ENCODE measurements at places on chromosomes 2 and 18.

DNA sequence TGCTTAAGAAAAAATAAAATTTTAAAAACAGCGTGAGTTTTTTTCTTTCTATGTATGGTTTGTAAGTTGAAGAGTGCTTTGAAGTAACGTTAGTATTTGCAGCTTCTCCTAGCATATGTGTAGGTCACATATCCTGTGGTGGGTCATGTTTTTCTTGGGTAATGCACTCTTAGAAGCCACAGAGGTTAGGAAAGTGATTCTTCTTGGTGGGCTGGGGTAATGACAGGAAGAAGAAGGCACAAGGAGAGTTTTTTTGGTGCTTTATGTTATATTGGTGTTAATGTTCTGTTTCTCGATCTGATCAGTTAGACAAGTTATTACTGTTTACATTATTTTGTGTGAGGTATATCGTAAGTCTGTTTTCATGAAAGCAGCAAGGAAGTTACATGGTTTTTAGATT, 109.0 kb downstream of the ICA1L start:
- DNase-seq, result no peak

DNA sequence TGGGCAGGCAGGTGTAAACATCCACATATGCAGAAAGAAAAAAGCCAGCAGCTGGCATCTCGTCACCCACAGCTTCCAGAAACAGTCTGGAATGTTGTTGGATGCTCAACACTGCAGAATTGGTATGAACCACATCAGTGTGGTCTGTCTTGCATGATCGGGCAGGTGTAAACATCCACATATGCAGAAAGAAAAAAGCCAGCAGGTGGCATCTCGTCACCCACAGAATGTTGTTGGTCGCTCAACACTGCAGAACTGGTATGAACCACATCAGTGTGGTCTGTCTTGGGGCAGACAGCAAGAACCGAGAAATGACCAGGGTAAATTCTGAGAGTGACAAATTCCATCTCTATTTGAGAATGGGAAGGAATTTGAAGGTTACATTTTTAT, 39.6 kb downstream of the DOCK10 start:
- DNase-seq, result no peak

- no peak for DNase-seq
These were observed 25.1 kb downstream of the ANO7 start for GRCh38 chr2:241213567-241213966.

GRCh38 chr2:56170504-56170903, 13.3 kb upstream of the CCDC85A start:
- no peak for DNase-seq

- DNase-seq, result no peak
These were observed 47.7 kb downstream of the TTC21B start for GRCh38 chr2:165905854-165906253.

- DNase-seq, result no peak
These were observed 27.1 kb upstream of the RHOB start for GRCh38 chr2:20419752-20420151.

GRCh38 chr2:209790066-209790728, 18.6 kb downstream of the UNC80 start:
- DNase-seq, result no peak

DNA sequence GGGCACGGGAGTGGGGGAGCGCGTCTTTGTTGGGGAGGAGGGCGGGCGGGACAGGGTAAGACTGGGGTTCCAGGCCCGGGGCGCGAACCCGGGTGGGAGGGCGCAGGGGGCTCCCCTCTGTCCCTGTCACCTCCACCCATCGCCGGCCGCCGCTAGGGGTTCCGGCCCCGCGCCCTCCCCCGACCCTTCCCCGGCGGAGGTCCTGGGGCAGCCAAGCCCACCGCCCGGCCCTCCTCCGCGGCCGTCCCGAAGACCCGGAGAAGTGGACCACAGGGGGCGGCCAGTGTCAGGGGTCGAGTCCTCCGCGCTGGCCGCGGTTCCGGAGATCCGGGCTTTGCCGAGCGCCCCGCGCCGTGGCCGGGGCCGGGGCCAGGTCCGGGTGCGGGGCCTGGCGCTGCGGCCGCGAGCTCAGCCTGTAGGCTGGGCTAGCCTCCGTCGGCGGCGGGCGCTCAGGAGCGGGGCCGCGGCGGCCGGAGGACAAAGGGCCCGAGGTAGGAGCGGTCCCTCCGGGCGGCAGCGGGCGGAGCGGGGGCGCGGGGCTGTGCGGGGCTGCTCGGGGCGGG, 16.6 kb upstream of the E2F6 start:
- DNase-seq, result peak; percentile 92

- DNase-seq, result peak; percentile 80
These were observed 269.2 kb downstream of the NYAP2 start for GRCh38 chr2:225668606-225669266.

GRCh38 chr2:72126186-72127100, 21.2 kb downstream of the CYP26B1 start:
- DNase-seq, result no peak

DNA sequence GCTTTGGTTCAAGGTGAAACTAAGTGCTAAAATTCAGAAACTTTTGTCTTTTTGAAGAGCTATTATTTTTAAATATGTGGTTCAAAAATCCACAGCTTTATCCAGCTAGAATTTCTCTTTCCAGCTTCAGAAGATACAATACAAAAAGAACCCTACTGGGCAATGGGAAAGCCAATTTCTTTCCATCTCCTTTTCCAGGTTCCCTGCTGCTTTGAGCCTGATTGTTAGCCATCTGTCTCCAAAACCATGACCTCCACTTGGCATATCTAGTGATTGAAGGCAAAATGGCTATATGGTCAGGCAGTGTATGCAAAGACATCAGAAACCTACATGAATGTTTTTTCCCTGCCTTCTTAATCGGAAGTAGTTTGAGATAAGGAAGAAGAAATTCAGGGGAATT, 134.1 kb downstream of the KCNH7 start:
- no peak for DNase-seq

- no peak for DNase-seq
These were observed 89.5 kb upstream of the ZNF519 start for GRCh38 chr18:14221689-14222088.

DNA sequence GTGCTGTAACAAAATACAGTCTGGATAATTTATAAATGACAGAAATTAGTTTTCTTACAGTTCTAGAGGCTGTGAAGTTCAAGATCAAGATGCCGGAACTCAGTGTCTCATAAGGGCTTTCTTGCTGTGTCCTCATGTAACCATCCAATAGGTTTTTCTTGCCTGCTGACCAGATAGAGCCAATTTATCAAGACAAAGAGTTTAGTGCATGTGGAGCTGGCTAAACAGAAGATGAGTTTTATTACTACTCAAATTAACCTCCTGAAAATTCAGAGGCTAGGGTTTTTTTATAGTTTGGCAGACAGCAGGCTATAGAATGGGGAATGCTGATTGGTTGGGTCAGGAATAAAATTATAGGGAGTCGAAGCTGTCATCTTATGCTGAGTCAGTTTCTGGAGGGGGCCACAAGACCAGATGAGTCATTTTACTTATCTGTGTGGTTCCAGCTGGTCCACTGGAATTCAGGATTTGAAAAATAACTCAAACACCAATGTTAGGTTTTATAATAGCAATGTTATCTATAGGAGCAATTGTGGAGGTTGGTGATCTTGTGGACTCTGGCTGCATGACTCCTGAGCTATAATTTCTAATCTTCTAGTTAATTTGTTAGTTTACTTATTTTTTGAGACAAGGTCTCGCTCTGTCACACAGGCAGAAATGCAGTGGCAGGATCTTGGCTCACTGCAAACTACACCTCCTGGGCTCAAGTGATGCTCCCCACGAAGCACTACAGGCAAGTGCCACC, 3.2 kb upstream of the PDK1 start:
- no peak for DNase-seq

GRCh38 chr18:3819961-3820360, 370.0 kb downstream of the TGIF1 start:
- DNase-seq, result no peak

GRCh38 chr2:239667431-239667985, 266.7 kb upstream of the HDAC4 start:
- DNase-seq, result no peak

- DNase-seq, result no peak
These were observed 15.9 kb downstream of the TWIST2 start for GRCh38 chr2:238863749-238864206.

- no peak for DNase-seq
These were observed 451.2 kb downstream of the CNTNAP5 start for GRCh38 chr2:124476291-124476690.

DNA sequence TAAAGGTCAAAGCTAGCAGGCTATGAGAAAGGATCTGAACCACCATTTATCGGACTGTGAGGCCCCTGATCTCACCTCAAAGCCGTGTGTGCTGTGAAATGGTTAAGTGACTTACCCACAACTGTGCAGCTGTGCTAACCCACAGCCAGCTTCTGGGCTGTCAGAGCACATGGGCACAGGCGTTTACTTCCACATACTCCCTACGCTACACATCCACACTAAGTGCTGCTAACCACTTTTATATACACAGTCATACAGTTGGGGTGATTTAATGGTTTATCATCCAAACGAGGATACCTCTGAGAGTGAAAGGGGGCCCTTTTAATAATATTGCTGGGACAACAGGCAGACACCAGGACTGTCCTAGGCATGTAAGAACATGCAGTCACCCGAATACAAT, 37.3 kb downstream of the CYRIA start:
- no peak for DNase-seq

DNA sequence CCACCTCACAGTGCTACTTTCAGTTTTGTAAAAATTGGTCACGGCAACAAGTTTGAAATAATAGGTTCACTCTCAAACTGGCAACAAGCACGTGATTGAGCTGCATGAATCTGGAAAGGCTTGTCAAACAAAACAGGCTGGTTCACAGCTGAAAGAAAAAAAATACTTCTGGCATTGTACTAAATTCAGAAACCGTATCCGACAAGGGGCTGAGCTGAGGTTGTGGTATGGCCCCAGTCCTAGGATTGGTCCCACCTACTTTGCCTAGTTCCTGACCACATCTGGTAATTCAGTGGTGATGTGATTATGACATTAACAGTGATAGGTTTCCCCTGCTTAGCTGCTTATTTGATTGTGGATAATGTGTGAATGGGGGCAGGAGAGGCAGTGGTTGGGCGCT, 326.5 kb upstream of the THUMPD2 start:
- no peak for DNase-seq

DNA sequence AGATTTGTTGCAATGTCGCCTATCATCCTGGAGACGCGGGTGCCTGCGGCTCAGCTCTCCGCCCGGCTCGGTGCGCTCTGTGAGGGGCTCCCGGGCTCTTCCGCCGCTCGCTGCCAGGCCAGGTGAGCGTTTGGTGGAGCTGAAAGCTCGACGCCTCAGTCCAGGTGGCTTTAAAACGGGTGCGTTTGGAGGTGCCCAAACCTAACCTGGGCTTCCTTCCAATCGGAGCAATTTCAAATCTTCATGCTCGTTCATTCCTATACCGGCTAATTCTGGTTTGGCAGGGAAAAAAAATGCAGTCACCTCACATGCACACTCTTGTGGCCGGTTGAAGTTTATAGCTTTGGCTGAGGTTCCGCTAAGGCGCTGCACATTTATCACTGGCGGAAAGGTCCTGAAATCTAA, at the start of gene SLC16A14:
SLC16A14 (minus strand) TSS at position 274 of the 405 bp plus-strand sequence. CDS start 9,572 bp downstream, outside the sequence.
- DNase-seq, result peak; percentile 90

- no peak for DNase-seq
These were observed 41.4 kb upstream of the EPG5 start for GRCh38 chr18:46008531-46008930.
